Stimulated activated effector memory CD8-positive, alpha-beta T cell treated with anti-CD3 and anti-CD28 coated beads, Interleukin-12 subunit alpha, Interleukin-12 subunit beta, amount 100 ng/mL, for 72 hours (primary cell): ENCODE measurements at places on chromosomes 3 and 15.

DNA sequence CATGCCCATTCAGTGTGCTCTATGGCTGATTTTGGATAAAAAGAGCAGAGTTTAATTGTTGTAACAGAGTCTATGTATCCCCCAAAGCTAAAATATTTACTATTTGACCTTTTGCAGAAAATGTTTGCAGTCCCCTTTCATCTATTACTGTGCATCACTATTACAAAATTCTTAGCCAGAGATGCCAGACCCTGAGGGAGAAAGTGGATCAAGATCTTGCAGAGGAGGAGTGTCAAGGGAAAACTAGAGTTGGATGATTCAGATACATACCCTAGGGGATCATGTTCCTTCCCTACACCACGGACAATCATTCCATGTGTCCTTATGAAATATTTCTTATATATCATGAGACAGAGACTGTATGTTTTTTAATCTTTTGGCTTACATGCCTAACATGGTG, 68.6 kb upstream of the TPRG1 start:
- no peak for DNase-seq

GRCh38 chr3:21049334-21050062, 701.5 kb downstream of the ZNF385D start:
- no peak for DNase-seq

DNA sequence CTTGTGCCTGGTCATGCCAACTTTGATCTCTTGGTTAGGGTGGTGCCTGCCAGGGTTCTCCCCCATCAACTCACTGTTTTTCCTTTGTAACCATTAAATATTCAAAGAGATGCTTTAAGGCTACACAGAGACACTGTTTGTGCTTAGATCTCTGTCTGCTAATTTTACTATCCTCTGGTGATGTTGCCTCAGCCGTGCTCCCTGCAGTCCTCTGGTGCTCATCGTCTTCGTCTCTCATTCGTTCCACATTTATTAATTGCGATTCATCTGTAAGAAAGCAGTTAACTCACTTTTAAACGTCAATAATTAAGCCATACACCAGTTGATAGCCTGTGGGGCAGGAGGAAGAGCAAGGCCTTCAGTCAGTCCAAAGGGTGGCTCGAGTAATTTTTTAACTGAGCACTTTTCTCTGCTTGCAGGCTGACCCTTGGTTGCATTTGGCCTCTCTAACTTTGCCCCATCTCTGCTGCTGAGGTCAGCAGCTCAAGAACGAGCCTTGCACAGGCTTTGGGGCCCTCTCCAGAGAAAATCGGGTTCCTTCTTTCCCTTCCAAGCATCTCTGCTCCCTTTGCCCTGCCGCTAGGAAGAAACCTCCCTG, 62.9 kb downstream of the KLF15 start:
- peak; percentile 13 for DNase-seq

DNA sequence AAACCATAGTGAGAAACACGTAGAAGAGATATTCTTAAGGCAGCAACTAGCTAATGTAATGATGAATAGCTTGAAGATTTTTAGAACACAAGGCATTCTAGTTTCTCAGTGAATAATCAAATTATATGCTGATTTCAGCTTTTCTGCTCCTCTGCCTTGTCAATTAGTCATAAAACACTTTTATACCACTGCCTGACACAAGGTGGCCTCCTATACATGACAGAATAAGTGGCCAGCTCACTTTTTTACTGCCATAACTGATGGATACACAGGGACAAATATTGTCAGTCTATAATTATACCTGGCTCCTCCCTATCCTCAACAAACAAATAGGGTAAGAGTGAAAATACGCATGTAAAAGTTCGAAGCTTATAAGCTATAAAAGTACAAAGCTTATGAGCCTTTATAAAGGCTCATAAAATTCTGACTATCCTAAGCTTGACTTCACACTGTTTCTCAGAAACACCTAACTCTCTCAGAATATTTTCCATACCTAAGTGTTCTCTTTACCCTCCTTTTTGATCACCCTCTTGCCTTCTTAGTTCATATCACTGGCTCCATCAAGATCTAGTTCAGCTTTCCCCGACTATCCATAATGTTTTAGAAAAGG, 81.6 kb downstream of the HERC1 start:
- DNase-seq = no peak

GRCh38 chr3:69484507-69485393, 98.9 kb upstream of the FRMD4B start:
- DNase-seq = no peak

GRCh38 chr3:13088028-13089006, 15.1 kb upstream of the IQSEC1 start:
- no peak for DNase-seq

DNA sequence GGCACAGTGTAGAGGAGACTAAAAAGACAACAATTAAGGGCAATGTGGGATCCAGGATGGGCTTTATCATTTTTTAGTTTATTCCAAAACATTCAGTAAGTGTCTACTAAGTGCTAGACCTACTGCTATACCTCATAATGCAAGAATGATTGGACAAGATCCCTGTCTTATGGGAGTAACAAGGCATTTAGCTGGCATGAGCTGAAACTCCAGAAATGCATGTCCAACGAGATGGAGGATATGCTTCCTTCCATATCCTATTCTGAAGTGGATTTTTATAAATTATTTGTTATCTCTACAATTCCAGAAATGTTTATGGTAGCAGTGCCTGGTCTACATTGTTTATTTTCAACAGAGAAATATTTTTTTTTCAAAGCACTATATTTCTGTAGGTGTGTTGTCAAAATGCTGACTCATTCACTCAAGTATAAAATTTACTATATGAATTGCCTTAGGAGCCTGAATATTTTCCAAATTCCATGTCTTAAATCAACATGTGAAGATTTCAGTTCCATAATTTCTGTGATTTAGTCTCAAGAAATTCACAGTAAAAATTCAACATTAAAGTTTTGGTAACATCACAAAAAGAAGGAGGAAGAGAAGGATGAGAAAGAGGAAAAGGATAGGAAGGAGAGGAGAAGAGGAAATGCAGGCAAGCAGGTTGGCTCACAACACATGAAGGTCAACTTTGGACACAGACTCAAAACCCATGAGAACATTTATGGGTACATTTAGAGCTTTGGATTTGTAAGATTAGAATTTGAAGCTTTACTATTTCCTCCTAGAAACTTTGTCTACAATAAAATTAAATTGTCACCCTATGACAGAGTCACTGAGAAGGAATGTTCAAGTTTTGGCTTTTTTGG, 88.6 kb downstream of the P3H2 start:
- DNase-seq = no peak

DNA sequence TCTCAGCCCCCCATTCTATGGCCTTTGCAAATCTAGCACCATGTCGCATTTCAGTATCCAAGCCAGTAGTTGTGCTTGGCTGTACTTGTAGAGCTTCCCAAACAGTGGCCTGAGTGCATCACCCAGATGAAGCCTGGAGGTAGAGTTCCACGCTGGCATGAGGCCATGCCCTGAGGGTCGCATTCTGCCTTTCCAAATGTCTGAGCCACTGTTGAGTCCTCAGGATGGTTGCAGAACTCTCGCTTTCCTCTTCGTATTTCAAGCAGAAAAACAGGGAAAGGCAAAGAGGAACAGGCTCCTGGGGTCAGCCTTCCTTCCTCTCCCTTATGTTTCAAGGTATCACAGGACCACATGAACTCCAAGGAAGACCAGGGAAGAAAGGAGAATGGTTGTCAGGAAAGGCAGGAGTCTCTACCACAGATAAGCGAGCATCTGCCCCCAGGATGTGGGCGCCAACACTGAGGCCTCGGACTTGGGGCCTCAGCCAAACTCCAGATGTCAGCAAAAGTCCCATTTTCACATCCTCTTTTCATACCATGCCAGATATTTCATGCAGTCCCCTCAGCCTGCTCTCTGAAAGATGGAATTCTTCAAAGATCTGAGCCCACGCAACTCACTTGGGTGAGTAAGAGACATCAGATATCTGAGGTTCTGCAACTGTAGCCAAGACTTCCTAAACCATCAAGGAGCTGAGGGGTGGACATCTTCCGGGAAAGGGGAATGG, 19.4 kb upstream of the PRR20G start:
- no peak for DNase-seq

DNA sequence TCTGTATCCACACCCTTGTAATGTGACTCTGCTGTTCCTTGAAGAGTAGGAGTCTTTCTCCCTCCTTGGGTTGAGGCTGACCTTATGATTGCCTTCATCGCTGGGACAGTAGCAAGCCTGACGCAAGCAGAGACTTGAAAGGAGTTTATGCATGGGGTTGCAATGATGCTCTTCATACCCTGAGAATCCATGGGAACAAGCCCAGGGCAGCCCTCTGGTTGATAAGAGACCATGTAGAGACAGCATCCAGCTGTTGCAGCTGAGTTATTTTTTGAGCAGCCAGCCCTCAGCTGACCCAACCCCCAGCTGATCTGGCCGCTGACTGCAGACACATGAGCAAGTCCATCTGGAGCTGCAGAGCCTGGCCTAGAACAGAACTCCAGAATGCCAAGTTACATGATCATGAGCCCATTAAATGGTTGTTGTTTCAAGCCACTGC, 60.6 kb upstream of the ARNT2 start:
- DNase-seq = no peak

- DNase-seq = no peak
Observed at GRCh38 chr15:73385205-73385604, 16.4 kb upstream of the HCN4 start.

DNA sequence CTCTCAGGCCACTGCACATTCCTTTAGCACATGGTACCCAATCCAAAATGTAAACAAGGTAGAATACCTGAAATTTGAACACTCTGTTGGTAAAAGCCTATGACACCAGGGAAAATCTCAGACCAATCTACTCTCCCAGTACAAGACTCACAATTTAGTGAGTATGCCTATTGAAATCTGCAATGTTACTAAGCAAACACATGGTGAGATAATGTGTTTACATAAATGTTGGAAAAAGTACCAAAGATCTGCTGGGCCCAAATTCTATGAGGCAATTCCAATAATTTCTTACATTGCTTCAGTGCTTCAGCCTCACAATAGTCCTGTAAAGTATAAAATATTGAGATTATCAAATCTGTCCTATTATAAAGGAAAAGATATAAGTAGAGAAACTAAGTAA, 536.1 kb downstream of the PYDC2 start:
- DNase-seq = no peak

- DNase-seq = no peak
Observed at GRCh38 chr3:26715431-26715830, 92.9 kb downstream of the LRRC3B start.

- DNase-seq = no peak
Observed at GRCh38 chr15:100601163-100601562, 821 bp downstream of the LINS1 start.

- no peak for DNase-seq
Observed at GRCh38 chr15:92519709-92520108, 126.0 kb downstream of the ST8SIA2 start.

DNA sequence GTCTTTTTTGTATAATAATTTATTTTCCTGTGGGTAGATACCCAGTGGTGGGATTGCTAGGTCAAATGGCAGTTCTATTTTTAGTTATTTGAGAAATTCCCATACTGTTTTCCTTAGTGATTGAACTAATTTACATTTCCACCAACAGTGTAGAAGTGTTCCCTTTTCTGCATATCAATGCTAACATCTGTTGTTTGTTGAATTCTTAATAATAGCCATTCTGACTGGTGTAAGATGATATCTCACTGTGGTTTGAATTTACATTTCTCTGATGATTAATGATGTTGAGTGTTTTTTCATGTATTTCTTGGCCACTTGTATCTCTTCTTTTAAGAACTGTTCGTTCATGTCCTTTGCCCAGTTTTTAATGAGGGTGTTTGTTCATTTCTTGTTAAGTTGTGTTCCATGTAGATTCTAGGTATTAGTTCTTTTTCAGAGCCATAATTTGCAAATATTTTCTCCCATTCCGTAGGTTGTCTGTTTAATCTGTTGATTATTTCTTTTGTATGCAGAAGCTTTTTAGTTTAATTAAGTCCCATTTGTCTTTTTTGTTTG, 713.3 kb upstream of the EPHA6 start:
- no peak for DNase-seq

GRCh38 chr3:186772701-186773417, 10.5 kb upstream of the EIF4A2 start:
- peak; percentile 86 for DNase-seq

- DNase-seq = no peak
Observed at GRCh38 chr3:181892848-181893247, 181.1 kb downstream of the SOX2 start.

GRCh38 chr3:50470658-50471057, 32.8 kb downstream of the CACNA2D2 start:
- no peak for DNase-seq

- DNase-seq = no peak
Observed at GRCh38 chr3:95629802-95630201, 1184.6 kb upstream of the EPHA6 start.

DNA sequence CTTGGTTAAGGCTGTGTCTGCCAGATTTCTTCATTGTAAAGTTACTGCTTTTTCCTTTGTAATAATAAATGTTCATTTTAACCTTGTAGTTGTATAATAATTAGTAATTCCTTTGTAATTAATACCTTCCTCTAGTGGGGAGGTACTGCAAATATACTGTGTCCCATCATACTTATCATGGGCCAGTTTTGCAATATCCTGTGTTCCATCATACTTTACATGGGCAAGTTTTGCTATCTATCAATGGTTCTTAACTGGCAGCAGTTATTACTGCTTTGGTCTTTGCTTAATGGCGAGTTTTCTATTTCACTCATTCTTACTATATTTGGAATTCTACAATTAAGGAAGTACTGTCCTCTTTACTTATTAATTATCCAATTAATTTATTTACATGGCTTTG, 10.6 kb downstream of the ATP2C1 start:
- DNase-seq = no peak

DNA sequence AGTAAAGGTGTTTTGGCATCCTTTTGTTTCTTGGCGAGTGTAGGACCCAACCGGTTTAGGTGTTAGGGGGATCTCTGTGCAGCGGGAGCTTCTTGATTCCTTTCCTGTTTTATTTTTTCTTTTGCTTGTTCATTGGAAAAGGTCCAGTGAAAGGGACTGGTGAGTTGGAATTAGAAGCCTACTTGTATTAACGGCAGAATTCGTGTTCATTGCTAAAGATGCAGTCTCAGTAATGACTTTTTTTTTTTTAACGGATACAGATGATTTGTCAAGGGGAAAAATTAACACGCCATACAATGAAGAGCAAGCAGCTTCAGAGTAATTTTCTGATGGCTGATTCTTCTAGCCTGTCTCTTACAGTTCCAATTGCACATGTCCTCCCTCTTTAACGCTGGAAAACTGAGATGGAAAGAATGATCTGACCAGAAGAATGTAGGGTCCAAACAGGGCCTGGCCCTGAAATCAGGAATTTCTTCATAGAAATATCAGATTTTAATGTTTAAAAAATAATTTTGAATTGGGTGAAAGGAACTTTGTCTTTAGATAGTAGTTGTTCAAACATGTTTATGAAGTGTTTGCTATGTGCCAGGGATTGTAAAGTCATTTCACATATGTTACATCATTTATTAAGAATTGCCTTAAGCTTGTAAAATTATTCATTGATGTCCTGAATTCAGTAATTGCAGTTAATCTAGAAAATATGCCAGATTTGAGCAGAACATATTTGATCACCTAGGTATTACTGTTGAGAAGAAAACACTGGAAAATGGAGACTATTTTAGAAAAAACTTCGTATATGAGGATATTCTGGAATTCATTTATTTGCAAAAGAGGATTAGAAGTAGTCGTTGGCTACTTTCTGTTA, 1.4 kb downstream of the MAPK6 start:
- no peak for DNase-seq

- DNase-seq = no peak
Observed at GRCh38 chr3:20904671-20905070, 718.7 kb upstream of the SGO1 start.
